Endodermal cell (in vitro differentiated cells): ENCODE measurements at places on chromosomes 1 and 21.

DNA sequence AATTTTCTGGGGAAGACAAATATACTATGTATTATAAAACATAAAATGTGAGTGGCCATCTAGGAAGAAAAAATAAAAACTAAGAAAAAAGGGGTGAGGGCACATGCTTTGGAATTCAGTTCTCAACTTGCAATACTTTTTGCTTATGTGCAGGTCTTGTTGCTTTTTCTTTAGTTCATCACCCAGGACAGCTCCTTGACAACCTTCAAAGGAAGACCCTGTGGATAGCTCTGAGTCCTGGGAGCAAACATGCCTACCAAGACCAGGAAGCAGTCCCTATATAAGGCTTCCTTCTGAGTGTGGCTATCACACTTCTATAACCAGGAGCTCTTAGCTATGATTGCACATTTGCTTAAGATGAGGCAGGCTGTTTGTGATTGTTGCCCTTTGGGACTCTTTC lies 78.0 kb downstream of the WDR64 start:
- no peak for DNase-seq

- DNase-seq: no peak
Observed at GRCh38 chr1:99786751-99787501, 20.5 kb upstream of the FRRS1 start.

- no peak for DNase-seq
Observed at GRCh38 chr1:18816808-18817207, 42.7 kb downstream of the TAS1R2 start.

- DNase-seq: no peak
Observed at GRCh38 chr1:205601205-205601604, 30.6 kb downstream of the ELK4 start.

GRCh38 chr1:168178227-168178637 lies 530 bp upstream of the TIPRL start:
- DNase-seq: no peak

DNA sequence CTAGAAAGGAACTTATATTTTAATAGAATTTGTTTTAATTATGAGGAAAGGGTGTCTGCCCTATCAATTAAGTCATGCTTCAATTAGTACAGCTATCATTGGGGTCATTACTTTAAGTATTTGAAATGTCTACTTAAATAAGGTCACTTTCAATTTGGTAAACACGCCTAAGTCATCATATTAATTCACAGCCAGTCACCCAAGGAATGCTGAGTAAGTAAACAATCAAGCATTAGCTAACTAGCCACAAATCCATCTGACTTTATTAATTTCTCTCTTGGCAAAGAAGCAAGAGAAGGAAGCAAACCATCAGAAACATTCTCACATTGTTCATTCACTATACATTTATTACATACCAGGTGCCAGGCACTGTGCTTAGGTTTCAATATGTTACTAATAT lies 1.2 kb upstream of the LRRC52 start:
- no peak for DNase-seq

GRCh38 chr21:32806810-32807386 lies 35.3 kb upstream of the PAXBP1 start:
- no peak for DNase-seq

DNA sequence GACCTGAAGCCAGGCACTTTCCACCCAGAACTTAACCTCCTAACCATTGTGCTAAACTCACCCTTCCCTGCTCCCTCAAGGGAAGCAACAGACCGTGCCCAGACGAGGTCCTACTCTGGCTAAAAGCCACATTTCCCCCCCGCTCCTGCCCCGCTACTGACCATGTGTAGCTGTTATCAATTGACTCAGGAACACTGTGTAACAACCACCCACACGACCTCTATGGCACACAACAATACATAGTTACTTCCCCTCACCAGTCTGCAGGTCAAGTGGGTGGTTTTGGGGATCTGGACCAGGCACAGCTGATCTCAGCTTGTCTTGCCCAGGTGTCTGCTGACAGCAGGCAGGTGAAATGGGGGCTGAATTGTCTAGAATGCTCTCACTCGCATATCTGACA lies 40.1 kb downstream of the CAMK2N1 start:
- no peak for DNase-seq

DNA sequence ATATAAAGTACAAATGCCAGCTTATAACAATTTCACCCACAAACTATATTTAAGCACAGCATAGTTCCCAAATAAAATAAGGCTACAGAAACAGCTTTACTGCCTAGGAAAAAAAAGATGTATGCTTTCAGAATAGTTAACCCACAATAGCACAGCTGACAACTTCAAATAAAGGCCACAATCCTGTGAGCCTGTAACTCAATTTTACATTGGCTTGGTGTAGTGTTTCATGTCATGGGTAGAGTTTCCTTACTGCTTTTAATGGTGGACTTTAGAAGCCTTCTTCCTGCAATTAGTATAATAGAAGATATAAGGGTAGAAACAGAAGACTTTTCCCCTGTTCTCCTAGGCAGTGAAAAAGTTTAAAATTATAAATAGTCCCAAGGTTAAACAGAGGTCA lies 44.3 kb upstream of the ZC3H11B start:
- DNase-seq: no peak

DNA sequence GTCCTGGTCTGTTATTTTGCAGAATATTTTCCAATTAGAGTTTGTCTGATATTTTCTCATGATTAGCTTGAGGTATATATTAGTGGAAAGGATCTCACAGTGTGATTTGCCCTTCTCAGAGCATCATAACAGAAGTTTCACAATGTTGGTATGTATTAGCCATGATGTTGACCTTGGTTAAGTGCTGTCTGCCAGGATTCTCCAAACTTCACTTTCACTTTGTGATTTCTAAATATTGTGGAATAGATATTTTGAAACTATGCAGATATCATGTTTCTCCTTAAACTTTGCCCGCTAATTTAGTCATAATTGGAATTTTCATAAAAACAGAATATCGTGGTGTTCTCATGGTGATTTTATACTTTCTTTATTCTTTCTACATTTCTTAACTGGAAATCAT lies 98.0 kb upstream of the DEPDC1 start:
- DNase-seq: no peak

DNA sequence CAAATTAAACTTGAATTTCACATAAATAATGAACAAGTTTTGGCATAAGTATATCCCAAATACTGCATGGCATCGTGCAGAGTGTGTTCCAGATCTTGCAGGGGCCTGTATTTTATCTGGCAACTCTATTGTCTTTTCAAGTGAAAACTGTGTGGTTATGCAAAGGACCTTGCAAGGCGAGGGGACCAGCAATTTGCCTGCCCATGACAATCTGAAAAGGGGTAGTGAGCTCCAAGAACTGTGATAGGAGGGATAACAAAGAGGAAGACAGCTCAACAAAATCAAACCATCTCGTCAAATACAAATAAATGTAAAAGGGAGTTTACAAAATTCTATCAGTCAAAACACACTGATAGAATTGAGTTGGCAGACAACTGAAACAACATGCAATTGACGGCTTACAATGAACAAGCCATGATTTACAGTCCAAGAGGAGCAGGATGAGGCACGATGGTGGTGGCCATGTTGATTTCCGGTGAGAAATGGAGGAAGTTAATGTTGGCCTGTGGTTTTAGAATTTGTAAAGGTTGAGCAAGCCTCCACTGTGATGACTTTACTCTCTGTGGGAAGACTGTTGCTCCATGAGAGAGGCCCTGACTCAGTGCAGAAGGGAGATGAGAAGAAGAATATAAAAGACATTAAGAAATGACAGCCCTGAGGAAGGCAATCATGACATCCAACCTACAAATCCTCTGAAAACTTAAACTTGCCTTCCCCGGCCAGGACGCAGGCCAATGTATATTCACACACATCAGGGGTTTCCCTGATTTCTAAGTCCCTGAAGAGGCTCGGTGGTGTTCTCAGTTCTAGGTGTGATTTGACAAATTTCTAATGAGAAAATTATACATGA lies 132.2 kb downstream of the ADSS2 start:
- no peak for DNase-seq

DNA sequence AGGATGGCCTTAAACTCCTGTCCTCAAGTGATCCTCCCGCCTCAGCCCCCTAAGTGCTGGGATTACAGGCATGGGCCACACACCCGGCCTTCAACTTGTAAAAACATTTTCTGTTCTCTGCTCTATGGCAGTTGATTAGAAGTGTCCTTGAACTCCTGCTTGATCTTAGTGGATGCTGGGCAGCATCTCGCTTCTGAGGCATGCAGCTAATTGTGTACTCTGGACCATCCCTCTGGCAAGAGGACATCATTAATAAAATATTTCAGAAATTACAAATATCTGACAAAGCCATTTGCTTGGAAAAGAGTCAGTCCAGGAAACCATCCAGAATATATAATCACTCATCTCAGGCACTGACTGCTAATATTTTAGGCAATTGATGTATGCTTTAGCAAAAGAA lies 8.1 kb downstream of the NGF start:
- DNase-seq: no peak

GRCh38 chr1:216600730-216601609 lies 122.3 kb downstream of the ESRRG start:
- DNase-seq: peak; percentile 90

- no peak for DNase-seq
Observed at GRCh38 chr1:206593351-206593925, 18.8 kb downstream of the EIF2D start.

DNA sequence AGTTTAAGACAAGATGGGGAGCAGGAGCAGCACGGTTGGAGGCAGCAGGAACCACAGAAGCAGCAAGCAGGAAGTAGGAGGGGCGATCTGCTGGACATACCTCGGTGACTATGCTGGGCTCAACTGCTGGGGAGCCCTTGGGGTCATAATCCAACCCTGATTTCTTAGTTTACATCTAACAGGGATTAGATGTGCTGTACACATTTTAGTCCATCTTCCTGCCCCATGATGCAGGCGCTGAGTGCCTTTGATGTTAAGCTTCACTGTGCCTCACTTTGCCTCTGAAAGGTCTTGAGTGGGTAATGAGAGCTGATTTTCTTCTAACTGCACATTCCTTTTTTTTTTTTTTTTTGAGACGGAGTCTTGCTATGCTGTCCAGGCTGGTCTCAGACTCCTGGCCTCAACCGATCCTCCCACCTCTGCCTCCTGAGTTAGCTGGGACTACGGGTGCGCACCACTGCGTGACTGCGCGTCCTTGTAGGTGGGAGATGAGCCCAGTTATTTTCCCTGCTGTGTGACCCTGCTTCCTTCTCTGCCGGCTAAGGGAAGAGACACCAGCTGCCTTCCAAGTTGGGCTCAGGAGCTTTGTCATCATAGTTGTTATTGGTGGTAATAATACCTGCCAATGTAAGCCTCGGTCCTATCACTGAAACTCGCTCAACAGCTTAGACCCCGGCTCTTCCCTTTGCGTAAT lies 1.1 kb upstream of the RCAN3 start:
- DNase-seq: no peak

GRCh38 chr1:221527886-221528624 lies 213.8 kb downstream of the DUSP10 start:
- no peak for DNase-seq

DNA sequence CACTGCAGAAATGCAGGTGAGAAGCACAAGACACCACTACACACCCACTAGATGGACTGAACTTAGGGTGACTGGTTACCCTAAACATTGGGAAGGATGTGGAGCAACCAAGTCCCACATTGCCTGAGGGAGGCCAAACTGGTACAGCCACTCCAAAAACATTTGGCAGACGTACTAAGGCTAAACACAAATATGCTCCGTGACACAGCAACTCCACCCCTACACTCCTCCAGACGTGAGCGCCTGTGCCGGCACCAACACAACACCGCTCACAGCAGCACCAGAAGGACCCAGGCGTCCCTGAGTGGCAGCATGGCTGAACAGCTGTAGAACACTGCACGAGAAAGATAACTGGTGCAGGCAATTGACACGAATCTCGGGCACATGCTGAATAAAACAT lies 14.7 kb downstream of the PTTG1IP start:
- DNase-seq: no peak

DNA sequence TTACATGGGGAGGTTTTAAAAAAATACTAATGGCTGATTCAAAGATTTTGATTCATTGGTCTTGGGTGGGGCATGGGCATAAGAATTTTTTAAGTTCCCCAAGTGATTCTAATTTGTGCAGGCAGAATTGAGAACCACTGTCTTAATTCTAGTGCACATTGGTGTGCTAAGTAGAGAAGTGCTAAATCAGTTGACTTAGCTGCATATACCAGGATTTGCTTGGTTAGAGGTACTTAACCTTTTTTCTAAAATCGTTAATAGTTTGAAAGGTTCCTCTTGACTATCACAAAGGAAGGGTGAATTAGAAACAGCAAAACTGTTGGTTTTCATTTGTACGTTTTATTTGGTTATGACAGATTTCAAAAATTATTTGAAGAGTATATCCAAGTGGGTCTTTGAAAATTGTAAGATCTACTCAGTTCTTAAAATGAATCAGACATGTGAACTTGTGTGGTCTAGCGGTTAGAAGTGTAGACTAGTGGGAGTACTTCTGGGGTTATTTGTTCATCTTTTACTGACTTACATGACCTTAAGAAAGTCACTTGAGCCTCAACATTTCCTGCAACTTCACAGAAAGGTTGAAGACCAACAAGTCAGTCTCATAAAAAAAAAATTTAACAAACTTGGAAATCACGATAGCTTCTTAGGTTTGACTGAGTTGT lies 66.7 kb downstream of the RPAP2 start:
- no peak for DNase-seq

GRCh38 chr1:43273708-43274107 lies 3.9 kb downstream of the TMEM125 start:
- peak; percentile 26 for DNase-seq

DNA sequence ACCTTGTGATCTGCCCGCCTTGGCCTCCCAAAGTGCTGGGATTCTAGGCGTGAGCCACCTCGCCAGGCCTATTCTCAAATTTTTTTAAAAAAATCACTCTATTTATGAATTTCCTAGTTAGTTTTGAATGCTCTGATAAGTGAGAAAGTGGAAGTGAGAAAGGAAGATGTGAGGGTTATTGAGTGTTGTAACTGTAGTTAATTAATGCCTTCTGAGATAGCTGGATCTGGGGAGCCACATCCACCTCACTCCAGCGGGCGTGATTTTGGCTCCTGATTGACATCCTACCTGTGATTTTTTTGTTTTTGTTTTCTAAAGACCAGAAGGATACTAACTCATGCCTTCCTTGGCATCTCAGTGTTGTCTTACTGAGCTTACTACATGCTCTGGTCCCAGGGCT lies 65.6 kb downstream of the ST3GAL3 start:
- no peak for DNase-seq

DNA sequence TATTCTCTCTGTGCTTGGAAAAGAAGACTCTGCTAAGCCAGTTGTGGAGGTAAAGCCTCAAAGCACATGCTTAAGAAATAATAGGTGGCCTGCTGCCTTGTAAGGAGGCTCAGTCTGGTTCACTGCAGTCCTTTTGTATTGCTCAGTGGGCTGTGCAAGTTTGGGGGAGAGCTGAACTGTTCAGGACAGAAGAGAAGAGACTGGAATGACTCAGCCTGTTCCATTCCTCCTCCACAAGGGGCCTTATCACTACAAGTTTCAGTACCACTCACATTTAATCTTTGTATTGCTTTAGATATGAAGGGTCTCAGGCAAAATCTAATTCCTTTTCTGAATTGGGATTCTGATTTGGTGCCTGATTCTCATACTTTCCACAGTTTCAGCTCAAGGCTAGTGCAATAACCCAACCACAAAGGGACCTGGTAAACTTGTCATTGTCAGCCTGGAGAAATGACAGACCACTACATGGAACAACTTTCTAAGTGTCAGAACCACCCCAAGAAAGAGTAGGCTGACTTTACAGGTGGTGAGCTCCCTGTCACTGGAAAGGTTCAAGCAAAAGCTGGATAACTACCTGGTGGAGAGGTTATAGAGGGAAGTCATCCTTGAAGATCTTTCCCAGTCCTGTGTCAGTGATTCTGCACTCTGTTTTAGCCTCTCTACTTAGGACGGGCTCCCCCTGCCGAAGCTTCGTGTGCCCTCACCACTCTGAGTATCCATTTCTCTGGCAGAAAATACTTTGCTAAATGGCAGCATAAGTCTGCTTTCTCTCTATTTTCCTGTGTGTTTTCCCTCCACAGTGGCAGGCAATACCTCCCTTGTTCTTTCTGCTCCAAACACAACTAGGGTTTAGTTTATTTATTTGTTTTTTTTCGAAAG lies 162.9 kb upstream of the GJB5 start:
- no peak for DNase-seq
